Tibial nerve (tissue), 4 donors: ENCODE measurements at places on chromosomes 7 and 10. TPM values are rescaled to one million over a fixed set of nuclear protein-coding genes. Genes with fewer than 3 reads are reported as not detected.

- no peak overlapping the region for H3K4me3 ChIP-seq
- no peaks in the 10 kb centered on the region for H3K27me3 ChIP-seq
- no peak overlapping the region for H3K27ac ChIP-seq
- peaks cover 3% of the 10 kb centered on the region for H3K36me3 ChIP-seq
- H3K4me1 ChIP-seq: no peaks in the 10 kb centered on the region
- no peak for DNase-seq
These were observed 24.0 kb downstream of the HYCC1 start for GRCh38 chr7:22989643-22990587.

GRCh38 chr7:93558705-93559614 lies 15.6 kb downstream of the CALCR start:
- no peaks in the 10 kb centered on the region for H3K27me3 ChIP-seq
- no peaks in the 10 kb centered on the region for H3K36me3 ChIP-seq
- no peak overlapping the region for H3K4me3 ChIP-seq
- H3K4me1 ChIP-seq: no peaks in the 10 kb centered on the region
- no peak overlapping the region for H3K27ac ChIP-seq

GRCh38 chr7:82675396-82675795 lies 231.8 kb upstream of the CACNA2D1 start:
- no peak overlapping the region for H3K4me3 ChIP-seq
- no peak overlapping the region for H3K27ac ChIP-seq
- H3K4me1 ChIP-seq: no peaks in the 10 kb centered on the region
- H3K36me3 ChIP-seq: no peaks in the 10 kb centered on the region
- H3K27me3 ChIP-seq: no peaks in the 10 kb centered on the region

DNA sequence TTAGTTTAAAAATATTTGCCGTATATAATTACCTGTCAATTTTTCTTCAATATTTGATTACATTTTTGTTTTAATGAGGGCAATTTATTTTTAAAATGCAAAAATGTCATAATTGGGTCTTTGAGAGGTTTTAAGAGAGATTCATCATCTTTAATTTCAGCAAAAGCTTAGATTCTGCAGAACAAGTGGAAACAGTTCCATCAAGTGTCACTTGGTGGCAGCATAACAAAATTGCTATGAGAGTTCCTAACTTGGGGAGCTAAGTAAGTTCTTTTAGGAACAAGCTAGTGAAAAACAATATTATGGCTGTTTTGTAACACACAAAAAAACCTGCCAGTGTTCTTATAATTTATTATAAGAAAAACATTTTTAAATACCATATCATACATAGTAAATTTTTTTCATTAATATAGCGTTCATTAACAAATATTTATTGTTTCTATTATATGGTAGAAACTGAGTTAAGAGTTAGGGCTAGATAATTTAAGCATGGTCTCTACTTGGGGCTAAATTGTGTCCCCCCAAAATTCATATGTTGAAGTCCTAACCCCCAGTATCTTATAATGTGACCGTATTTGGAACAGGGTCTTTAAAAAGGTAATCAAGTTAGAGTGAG lies 155.2 kb downstream of the MAGI2 start:
- H3K36me3 ChIP-seq: no peaks in the 10 kb centered on the region
- DNase-seq: peak; percentile 62
- H3K27me3 ChIP-seq: no peaks in the 10 kb centered on the region
- no peaks in the 10 kb centered on the region for H3K4me1 ChIP-seq

DNA sequence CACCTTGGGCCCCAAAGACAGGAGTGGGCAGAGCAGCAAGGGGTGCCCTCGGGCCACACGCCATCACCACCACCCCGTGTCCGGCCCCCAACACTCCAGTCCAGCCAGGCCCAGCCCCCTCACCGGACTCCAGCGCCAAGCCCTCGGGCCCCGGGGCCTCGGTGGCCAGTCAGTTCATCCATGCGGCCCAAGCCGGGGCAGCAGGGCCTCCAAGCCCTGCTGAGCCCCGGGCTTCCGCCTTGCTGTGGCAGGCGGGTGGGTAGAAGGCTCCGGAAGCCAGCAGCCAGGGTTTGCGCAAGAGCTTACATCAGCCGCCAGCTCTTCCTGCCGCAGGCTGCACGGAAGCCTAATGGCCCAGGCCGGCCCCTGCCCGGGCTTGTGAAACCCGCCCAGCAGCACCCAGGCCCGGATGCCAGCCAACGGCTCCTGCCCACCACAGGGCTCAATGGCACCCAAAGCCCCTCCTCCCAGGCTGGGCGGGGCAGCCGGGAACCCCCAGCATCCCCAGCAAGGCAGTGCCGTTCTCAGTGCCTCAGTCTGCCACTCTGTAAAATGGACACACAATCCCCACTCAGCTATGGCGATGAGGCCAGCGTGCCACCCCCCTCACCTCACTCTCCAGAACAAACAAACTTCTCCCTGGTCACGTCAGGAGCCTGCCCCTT lies 26.5 kb downstream of the TNRC18 start:
- no peaks in the 10 kb centered on the region for H3K4me1 ChIP-seq
- no peaks in the 10 kb centered on the region for H3K36me3 ChIP-seq
- peak overlapping the region; percentile 3 for H3K4me3 ChIP-seq
- no peaks in the 10 kb centered on the region for H3K27me3 ChIP-seq
- H3K27ac ChIP-seq: peak overlapping the region; percentile 89
- DNase-seq: peak; percentile 55

DNA sequence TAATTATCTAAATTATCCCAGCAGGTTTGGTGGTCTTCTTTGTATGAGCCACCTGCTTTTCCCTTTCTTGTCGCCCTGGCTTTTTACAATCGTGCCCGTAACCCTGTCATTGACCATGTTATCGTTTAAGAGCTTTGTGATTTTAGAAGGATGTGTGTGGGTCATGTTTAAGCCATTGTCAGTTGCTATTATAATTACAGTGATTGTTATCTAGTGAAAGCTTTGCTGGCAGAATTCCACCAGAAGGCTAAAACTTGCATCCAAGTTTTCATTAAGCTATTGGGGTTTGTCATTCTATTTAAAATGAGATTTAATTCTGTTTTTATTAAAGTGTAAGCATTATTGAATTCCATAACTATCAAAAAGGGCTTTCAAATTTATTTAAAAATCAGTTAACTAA lies 354.2 kb upstream of the TMEM229A start:
- no peaks in the 10 kb centered on the region for H3K36me3 ChIP-seq
- DNase-seq: no peak
- H3K27ac ChIP-seq: no peak overlapping the region
- no peaks in the 10 kb centered on the region for H3K27me3 ChIP-seq
- H3K4me3 ChIP-seq: no peak overlapping the region

GRCh38 chr10:123442901-123443300 lies 223.3 kb upstream of the GPR26 start:
- no peak overlapping the region for H3K4me3 ChIP-seq
- H3K4me1 ChIP-seq: no peaks in the 10 kb centered on the region
- no peaks in the 10 kb centered on the region for H3K36me3 ChIP-seq
- H3K27me3 ChIP-seq: no peaks in the 10 kb centered on the region
- H3K27ac ChIP-seq: no peak overlapping the region
- no peak for DNase-seq

DNA sequence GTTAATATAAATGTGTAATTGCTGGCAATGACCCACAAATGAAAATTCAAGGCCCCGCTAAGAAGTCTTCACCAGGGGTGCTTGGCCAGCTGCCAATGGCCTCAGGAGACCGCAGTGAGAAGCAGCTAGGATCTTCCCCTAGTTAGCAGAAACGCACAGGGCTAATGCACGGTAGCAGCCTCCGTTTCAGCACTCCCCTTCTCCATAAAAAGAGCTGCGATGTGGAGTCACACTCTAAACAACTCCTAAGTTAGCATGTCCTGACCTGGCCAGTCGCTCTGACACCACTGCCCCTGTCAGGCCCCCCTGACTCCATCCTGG lies 139.0 kb downstream of the SEPTIN14 start:
- H3K27ac ChIP-seq: no peak overlapping the region
- no peak for DNase-seq
- no peak overlapping the region for H3K4me3 ChIP-seq
- no peaks in the 10 kb centered on the region for H3K4me1 ChIP-seq

DNA sequence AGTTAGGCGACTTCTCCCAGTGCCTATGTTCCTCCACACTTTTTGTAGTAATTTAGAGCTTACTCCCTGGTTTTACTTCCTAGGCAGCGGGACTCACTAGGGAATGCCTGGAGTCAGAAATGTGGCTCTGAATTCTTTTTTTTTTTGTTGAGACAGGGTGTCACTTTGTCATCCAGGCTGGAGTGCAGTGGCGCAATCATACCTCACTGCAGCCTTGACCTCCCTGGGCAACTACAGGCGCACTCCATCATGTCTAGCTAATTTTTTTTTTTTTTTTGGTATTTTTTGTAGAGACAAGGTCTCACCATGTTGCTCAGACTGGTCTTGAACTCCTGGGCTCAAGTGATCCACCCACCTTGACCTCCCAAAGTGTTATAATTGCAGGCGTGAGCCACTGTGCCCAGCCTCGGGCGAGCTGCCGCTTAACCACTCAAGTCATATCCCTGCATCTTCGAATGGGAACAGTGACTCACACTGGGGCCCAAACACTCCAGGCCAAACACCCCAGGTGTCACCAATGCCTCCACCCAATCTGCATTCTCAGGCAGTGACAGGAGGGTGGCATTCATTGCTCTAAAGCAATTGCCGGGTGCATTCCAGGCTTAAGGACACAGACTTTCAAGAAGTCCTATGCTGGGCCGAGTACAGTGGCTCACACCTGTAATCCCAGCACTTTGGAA lies 19.6 kb downstream of the RGS10 start:
- H3K4me1 ChIP-seq: peaks cover 8% of the 10 kb centered on the region
- peaks cover 34% of the 10 kb centered on the region for H3K36me3 ChIP-seq
- H3K4me3 ChIP-seq: no peak overlapping the region
- no peak for DNase-seq

GRCh38 chr7:141304291-141304690 lies 230.4 kb downstream of the TMEM178B start:
- DNase-seq: no peak
- H3K27ac ChIP-seq: no peak overlapping the region
- H3K27me3 ChIP-seq: no peaks in the 10 kb centered on the region
- H3K36me3 ChIP-seq: no peaks in the 10 kb centered on the region

GRCh38 chr7:13800694-13801448 lies 188.6 kb downstream of the ETV1 start:
- no peaks in the 10 kb centered on the region for H3K36me3 ChIP-seq
- no peak overlapping the region for H3K4me3 ChIP-seq
- no peak for DNase-seq
- no peaks in the 10 kb centered on the region for H3K27me3 ChIP-seq
- H3K27ac ChIP-seq: no peak overlapping the region
- no peaks in the 10 kb centered on the region for H3K4me1 ChIP-seq

DNA sequence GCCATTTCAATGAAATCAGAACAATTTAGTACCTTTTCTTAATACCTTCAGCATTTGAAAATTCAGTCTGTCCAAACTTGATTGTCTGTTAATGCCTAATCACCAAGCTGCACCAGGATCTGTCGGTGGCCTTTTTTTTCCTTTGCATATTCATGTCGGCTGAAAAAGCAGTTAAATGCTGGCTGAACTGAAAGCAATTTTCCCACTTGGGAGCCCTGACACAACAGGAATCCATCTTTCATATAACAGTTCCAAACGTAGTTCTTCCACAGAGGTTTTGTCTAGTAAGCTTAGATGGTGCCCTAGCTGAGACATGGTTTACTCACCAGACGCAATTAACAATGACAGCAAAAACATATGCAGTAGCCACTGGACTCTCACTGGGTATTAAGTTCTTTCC lies 83.6 kb upstream of the CHCHD3 start:
- no peak overlapping the region for H3K27ac ChIP-seq
- no peaks in the 10 kb centered on the region for H3K36me3 ChIP-seq
- no peak for DNase-seq
- H3K27me3 ChIP-seq: no peaks in the 10 kb centered on the region

DNA sequence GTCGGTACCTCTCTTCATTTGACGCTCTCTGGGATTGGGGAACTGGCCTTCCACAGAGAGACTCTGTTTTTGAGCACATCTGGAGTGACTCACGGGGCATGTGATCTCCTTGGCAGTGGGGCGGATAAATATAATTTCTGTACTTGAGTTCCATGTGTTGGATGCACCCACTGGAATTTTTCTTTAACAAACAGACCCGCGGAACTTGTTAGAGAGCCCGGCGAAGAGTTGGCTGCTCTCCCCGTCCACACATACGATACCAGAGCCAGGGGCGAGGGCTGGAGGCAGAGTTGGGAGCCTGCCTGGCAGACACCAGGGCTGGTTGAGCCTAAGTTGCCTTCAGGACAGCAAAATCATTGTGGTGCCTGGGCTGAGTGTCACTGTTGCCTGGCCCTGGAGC lies at the start of gene FAM180A:
FAM180A (minus strand) TSS at position 44 of the 400 bp plus-strand sequence. CDS start 233 bp downstream, outside the sequence.
- no peaks in the 10 kb centered on the region for H3K36me3 ChIP-seq
- H3K27me3 ChIP-seq: no peaks in the 10 kb centered on the region
- H3K4me3 ChIP-seq: peak within 1 kb of the TSS; percentile 28
- DNase-seq: peak; percentile 53
- peak within 1 kb of the TSS; percentile 85 for H3K27ac ChIP-seq

GRCh38 chr7:22598318-22598920 lies 98.4 kb upstream of the STEAP1B start:
- no peak for DNase-seq
- no peak overlapping the region for H3K4me3 ChIP-seq
- no peaks in the 10 kb centered on the region for H3K27me3 ChIP-seq
- no peak overlapping the region for H3K27ac ChIP-seq

GRCh38 chr10:75999001-75999400 lies 567.6 kb downstream of the LRMDA start:
- H3K36me3 ChIP-seq: no peaks in the 10 kb centered on the region
- DNase-seq: no peak
- H3K27ac ChIP-seq: no peak overlapping the region
- H3K27me3 ChIP-seq: no peaks in the 10 kb centered on the region

GRCh38 chr7:93053949-93054943 lies 63.5 kb downstream of the SAMD9 start:
- H3K4me3 ChIP-seq: no peak overlapping the region
- DNase-seq: no peak
- no peaks in the 10 kb centered on the region for H3K36me3 ChIP-seq
- no peaks in the 10 kb centered on the region for H3K27me3 ChIP-seq

GRCh38 chr10:70673043-70673928 lies 980 bp downstream of the ADAMTS14 start:
- peak overlapping the region; percentile 57 for H3K4me3 ChIP-seq
- no peaks in the 10 kb centered on the region for H3K36me3 ChIP-seq
- no peak for DNase-seq
- H3K27ac ChIP-seq: peak overlapping the region; percentile 50

GRCh38 chr10:1366811-1367425 lies 310.7 kb downstream of the WDR37 start:
- no peaks in the 10 kb centered on the region for H3K4me1 ChIP-seq
- H3K27ac ChIP-seq: no peak overlapping the region
- no peak for DNase-seq
- no peak overlapping the region for H3K4me3 ChIP-seq
- no peaks in the 10 kb centered on the region for H3K36me3 ChIP-seq

- DNase-seq: no peak
- no peaks in the 10 kb centered on the region for H3K36me3 ChIP-seq
- H3K4me3 ChIP-seq: no peak overlapping the region
- H3K4me1 ChIP-seq: no peaks in the 10 kb centered on the region
- H3K27ac ChIP-seq: no peak overlapping the region
These were observed 193.0 kb upstream of the SHH start for GRCh38 chr7:156005202-156005691.

Gene ACTR1A
- total RNA-seq: 97.2 TPM

Gene FAM13C
- total RNA-seq: 10.3 TPM

Gene GPR26
- total RNA-seq: not detected

Gene FAM241B
- total RNA-seq: 0.44 TPM

Gene ANKRD30A
- total RNA-seq: under 0.01 TPM

Gene ENTPD1
- total RNA-seq: 26.3 TPM

Gene TRIL
- 2.4 TPM for total RNA-seq

Gene DEPP1
- 1,439 TPM for total RNA-seq

Gene SKIDA1
- 2.7 TPM for total RNA-seq

Gene FOXP2
- total RNA-seq: 18.0 TPM

Gene HABP2
- not detected for total RNA-seq

Gene IFIT1
- 17.0 TPM for total RNA-seq

Gene ZNF853
- 12.2 TPM for total RNA-seq

Gene CD36
- 261 TPM for total RNA-seq
